ENCODE measurements at places on chromosomes 3 and 15.

DNA sequence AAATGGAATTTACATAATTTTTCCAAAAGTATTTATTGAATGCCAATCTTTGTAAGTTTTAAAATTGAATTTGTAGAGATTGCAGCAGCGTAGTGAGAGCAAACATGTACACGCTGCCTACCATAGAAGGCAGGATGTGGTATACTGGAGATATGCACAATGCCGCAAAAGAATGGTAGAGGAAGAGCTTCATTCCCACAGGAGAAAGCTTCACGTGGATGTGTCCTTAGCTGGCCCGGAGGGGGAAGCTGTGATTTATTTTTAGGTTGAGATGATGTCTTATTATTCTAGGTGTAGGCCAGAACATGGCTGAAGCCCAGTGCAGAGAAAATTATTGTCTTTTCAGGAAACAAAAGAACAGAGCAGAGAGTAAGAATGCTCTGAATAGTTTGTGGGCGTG lies 743.3 kb upstream of the BCHE start:
- no peak for DNase-seq

DNA sequence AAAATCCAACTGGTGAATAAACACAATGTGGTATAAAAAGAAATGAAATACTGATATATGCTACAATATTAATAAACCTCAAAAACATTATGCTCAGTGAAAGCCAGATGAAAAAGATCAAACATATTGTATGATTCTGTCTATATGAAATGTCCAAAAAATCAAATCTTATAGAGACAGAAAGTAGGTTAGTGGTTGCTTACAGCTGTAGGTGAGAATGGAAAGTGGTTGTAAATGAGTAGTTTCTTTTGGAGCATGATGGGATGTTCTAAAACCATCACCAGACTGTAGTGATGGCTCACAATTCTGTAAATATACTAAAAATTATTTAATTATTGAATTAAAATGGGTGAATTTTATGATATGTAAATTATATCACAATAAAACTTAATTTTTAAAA lies 58.4 kb downstream of the SENP7 start:
- no peak for DNase-seq

DNA sequence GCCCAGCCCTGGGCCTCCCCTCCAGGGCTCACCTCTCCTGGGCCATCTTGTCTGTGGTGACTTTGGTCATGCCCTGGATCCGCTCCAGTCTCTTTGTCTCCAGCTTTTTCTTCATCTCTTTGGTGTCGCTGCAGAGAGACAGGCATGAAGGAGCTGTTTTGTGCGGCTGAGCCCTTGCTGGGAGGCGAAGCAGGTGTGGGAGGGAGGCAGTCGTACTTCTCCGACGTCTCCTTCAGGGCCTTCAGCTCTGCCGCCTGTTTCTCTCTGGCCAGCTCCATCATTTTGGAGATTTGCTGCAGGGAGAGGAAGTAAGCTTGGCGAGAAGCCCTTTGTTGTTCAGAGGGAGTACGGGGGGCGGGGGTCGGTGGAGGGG lies 7.7 kb upstream of the ANKRD63 start:
- DNase-seq, result no peak

- DNase-seq, result no peak
Measured at GRCh38 chr3:170040418-170040817, 2.6 kb downstream of the GPR160 start.

DNA sequence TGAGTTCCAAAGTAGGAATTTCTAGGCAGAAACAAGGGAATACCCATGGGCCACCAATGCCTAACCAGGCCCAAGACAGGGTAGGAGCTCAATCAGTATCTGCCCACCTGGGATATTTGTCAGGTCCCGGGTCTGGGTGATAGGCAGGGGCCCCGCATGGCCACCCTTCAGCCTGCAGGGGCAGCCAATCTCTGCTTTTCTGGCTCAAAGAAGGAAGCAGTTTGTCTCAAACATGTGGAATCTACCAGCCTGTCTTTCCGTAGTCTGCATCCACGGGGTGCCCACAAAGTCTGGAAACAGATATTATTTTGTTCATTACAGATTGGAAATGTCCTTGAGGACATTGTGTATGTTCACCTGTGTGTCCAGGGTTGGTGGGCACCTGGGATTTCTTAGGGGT lies 56.2 kb downstream of the CEMIP start:
- DNase-seq, result no peak

GRCh38 chr3:143771939-143772338 lies 76.3 kb downstream of the SLC9A9 start:
- no peak for DNase-seq

- DNase-seq, result no peak
Measured at GRCh38 chr3:122942937-122943827, 84.4 kb downstream of the SEMA5B start.

GRCh38 chr3:17505856-17506255 lies 236.6 kb downstream of the TBC1D5 start:
- DNase-seq, result no peak

GRCh38 chr3:132445817-132446216 lies 28.5 kb downstream of the DNAJC13 start:
- no peak for DNase-seq

DNA sequence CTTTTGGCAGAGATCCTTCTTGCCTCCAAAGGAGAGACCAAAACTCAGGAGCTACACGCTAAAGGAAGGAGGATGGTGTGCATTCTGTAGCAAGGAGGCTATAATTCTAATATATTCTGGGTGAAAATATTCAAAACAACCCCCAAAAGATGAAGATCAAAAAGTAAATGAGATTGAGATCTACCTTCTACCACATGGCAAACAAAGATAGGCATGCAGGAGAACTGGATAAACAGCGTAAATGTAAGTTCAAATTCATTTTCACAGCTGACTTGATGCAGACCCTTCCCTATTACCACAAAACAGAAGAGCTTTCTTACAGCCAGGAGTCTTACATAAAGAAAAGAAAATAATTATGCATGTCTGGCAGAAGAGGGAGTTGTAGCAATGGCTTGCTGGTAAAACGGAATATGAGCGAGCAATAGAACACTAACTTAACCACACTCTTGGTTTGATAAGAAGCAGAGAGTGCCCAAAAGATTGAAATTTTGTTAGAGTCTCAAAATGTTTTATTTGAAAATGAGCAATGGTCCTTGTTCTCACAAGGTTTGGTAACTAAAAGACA lies 272.7 kb downstream of the MECOM start:
- DNase-seq, result no peak

DNA sequence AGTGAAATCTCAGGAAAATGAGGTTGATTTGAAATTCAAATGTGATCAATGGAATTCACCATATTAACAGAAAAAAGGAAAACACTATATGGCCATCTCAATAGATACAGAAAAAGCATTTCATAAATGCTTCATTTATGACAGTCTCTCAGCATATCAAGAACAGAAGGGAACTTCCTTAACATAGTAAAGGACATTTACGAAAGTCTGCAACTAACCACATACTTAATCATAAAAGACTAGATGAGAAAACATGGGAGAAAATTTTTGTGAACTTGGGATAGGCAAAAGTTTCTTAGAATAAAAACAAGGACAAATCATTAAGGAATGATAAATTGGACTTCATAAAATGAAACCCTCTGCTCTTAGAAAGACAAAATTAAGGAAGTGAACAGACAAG lies 24.7 kb upstream of the TIPARP start:
- no peak for DNase-seq

- no peak for DNase-seq
Measured at GRCh38 chr3:93961489-93961888, 12.2 kb downstream of the PROS1 start.

- no peak for DNase-seq
Measured at GRCh38 chr3:194671511-194671899, 486 bp downstream of the LSG1 start.

DNA sequence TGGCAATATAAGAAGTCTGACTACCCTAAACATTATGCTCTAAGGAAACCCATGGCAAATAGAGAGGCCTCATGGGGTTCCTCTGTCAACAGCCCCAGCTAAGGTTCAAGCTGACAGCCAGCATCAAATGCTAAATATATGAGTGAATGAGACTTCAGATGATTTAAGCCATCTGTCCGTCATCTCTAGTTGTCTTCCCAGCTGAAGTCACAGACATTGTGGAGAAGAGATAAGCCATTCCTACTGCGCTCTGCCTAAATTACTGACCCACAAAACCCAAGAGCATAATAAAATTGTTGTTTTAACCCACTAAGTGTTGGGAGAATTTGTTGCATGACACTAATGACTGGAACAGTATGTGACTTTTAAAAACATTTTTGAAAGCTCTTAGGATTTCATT lies 87.3 kb upstream of the IGSF10 start:
- no peak for DNase-seq

- no peak for DNase-seq
Measured at GRCh38 chr15:66359740-66360139, 3.3 kb upstream of the TIPIN start.

DNA sequence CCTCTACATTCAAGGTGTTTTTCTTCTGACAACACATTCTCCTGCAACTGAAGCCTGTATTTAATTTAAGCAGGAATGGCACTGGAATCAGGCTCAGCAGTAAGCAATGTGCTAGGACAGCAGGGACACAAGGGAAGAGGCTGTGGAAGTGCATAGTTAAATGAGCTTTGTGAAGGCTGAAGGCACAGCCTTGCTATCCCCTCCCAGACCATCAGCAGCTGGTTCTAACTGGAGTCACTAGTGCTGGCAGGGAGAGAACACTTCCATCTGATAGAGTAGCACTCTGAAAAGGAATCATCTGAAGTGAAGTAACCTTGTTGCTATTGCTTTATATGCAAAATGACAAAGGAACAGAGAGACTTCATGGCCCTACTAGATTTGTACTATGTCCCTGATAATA lies 14.7 kb downstream of the UQCC5 start:
- DNase-seq, result no peak

GRCh38 chr15:69226023-69226355 lies 65.6 kb downstream of the GLCE start:
- DNase-seq, result no peak

DNA sequence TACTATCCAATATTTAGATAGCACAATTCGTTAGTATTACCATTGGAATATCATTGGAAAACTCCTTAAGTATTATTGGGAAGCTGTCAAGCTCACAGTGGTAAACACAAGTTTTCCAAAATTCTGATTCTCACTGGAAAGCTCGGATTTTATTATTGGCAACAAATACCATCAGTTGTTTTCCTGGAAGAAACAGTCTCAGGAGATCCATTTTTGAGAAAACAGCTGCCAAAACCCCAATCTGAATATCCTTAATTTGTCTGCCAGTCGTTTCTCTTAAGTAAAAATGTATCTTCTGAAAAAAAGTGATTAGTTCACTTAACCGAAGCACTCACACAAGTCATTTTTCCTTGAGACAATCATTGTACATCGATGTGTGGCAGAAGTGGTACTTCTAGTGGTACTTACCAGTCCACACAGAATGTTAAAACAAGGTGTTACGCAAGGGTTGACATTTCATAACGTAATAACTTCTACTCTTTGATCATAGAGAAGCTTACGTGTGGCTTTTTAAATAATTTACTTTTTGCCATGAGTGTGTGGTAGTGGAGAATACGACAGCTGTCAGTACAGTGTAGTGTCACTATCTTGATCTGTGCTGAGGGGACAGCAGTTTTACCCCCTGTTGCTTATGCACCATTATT lies 74.9 kb downstream of the FAM43A start:
- no peak for DNase-seq

DNA sequence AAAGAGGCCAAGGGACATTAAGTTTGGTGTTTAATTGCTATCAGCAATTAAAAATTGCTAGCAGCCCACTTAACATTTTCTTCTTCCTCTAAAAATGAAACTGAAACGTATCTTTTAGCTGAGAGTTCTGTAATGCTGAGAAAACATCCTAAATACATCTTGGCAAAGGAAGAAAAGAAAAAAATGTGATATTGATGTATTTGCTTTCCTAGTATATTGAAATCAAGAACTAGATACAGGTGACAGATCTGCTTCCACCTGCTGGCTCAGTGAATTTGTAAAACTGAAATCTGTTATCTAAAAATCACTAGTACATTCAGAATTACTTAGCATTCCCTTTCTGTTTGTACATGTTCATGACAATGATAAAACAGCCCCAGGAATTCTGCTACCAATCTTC lies 283.2 kb downstream of the ZBTB20 start:
- DNase-seq, result no peak

DNA sequence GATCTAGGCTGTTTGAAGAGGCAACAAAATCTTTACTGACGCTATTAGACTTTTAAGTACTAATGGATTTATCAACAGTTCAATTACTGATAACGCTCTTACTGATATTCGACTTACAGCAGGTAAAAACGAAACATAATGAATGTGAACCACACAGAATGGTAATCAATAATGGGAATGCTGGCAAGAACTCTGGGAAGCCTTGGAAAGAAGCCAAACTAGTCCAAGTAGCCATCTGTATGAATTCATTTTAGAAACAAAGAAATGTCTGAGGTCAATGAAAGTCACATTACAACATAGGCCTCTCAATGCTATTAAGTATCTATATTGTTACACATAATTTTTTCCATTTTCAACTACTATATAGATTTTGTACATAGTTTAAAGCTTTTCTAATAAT lies 130.0 kb downstream of the DMXL2 start:
- DNase-seq, result no peak

GRCh38 chr15:38267421-38268022 lies 14.9 kb downstream of the SPRED1 start:
- no peak for DNase-seq

- DNase-seq, result no peak
Measured at GRCh38 chr3:30180310-30181177, 425.9 kb upstream of the TGFBR2 start.

- no peak for DNase-seq
Measured at GRCh38 chr3:17678116-17678741, 64.2 kb downstream of the TBC1D5 start.

DNA sequence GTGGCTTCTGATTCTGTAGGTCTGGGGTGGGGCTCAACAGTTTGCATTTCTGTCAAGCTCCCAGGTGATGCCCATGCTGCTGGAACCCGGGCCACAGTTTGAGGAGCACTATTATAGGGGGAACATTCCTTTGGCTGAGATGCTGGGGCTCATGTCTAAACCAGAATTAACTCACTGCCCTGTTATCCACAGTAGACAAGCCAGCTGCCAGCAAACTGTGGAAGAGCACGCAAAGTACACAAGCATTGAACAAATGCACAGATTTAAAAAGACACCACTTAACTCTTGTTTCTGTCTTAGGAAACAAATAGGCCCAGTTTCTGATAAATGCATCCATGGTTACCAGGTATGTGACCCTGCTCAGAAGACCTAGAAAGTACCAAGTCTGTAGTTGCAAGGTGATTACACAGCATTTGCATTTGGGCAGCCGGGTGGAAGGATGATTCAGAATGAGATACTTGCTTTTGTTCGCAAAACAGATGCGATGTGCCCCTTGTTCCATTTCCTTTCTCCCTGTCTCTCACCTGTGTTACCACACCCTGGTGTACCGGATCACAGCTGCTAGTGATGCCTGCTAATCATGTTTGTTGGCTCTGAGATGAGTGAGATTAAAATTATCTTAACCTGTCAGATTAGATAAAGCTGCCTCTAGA lies 12.4 kb downstream of the GYG1 start:
- DNase-seq, result no peak

DNA sequence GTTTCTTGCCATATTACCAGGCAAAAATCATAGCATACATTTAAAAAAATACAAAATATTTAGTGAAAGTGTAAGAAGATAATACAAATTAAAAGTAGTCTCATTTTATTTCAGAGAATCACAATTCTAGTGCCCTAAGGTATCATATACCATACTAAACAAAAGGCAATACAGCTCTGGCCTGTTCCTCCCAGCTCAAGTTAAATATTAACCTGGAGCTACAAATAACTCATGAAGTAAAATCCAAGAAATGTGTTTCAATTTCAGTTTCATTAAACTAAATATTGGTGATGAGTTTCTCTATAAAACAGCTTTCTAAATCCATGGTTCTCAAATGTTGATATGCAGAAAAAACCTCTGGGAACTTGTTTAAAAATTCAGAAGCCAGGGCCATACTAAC lies 67.7 kb downstream of the INO80 start:
- no peak for DNase-seq

GRCh38 chr3:197811343-197811742 lies 20.3 kb downstream of the LRCH3 start:
- DNase-seq, result no peak
